NCI-H1417 treated with DMSO at 0.1 percent for 48 hours (cell line): ENCODE measurements at places on chromosomes 13 and 19.

- no peak for DNase-seq
Observed at GRCh38 chr13:66154976-66155375, 1075.2 kb downstream of the PCDH9 start.

- DNase-seq = no peak
Observed at GRCh38 chr19:14318873-14319272, 62.4 kb upstream of the ADGRE5 start.

GRCh38 chr13:33287142-33287882 lies 1.8 kb upstream of the STARD13 start:
- DNase-seq = no peak

GRCh38 chr19:8141726-8142512 lies 7.5 kb downstream of the FBN3 start:
- DNase-seq = no peak

GRCh38 chr19:17686592-17687024 lies 1.5 kb downstream of the UNC13A start:
- no peak for DNase-seq

- no peak for DNase-seq
Observed at GRCh38 chr13:80341756-80342370, 937 bp upstream of the SPRY2 start.

DNA sequence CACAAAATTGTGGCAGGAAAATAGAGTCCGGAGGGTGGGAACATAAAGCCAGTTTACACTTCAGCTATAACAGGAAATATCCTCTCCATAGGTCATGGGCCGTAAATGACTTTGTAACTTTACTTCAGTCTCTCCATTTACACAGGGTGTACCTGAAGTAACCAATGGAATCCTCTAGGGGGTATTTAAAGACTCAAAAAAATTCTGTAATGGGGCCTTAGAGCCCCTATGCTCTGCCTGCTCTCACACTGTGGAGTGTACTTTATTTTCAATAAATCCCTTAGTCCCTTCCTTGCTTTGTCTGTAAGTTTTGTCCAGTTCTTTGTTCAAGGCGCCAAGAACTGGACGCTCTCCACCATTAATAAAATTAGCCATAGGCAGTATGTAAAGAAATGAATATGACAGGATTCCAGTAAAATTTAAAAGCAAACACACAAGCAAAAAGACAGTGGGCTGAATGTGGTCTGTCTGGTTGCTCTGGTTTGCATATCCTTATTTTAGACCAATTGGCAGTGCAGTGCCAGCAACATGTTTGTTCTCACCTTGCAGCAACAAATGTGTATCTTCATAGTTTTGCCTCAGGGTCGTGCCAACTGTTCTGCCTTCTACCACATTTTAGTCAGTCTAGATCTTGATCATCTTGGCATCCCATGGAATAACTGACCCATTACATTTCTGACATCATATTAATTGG lies 801.5 kb upstream of the SPRY2 start:
- no peak for DNase-seq

DNA sequence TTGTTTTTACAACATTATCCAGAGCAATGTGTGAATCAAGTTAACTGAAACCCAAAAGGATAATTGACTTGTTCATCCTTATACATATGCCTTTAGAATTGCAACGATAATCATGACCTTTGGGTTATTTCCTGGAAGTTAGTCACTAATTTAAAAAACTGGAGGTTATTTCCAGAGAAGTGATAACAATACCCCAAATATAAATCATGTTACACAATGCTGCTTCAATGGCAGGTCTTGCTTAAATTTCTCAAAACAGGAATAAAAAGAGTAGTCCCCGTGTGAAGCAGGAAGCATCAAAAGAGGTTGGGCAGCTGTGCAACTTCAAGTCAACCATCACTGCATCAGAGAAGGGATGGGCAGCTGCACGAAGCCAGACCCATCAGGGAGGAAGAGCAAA lies 134.4 kb downstream of the EFNB2 start:
- no peak for DNase-seq

DNA sequence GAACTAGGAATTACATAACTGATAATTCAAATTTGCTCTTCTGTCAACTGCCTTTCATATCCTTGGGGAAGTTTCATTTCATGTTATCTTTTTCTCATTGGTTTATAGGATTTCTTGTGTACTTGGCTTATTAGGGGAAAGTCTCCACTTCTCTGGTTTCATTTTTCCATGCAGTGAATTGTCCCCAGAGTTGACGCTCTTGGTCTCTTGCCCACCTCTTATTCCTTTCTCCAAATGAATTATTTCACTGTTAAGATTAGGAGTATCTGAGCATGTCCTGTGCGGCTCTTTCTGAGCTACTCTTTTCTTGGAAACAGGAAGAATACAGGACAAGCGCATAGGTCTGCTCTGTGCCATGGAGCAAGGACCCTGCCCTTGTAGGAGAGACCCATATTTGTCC lies 104.8 kb downstream of the POSTN start:
- no peak for DNase-seq

DNA sequence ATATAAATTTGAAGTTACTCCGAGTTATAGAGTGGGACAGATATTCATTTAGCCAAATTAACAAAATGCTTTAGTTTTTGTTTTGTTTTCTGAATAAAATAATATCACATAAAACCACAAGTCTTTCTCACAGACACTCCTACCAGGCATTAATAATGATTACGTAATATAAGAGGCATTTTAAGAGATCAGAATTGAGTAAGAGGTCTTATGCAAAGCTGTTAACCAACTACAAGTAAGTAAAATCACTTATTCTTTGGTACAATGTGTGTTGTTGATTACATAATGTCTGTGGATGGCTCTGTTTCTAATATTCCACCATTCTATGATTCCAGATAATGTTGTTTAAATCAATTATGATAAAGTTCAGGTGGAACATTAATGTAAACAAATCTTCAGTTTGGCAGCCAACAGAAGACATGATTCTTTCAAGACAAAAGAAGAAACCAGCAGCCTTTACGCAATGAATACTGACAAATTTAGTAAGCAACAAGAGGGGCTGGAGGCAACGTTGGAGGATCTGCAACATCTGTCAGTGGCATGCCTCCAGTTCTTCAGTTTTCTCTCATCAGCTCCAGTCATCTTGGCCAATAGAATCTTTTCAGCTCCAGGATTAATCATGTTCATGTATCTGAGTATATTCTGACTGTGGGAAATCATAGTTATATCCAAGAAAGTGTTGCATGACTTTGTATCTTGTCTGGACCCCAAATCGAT lies 403.8 kb downstream of the SLITRK5 start:
- DNase-seq = no peak
